ENCODE measurements at places on chromosomes 7 and 10. TPM values are rescaled to one million over a fixed set of nuclear protein-coding genes. Genes with fewer than 3 reads are reported as not detected.

Gene MDH2
- 284 TPM for total RNA-seq

DNA sequence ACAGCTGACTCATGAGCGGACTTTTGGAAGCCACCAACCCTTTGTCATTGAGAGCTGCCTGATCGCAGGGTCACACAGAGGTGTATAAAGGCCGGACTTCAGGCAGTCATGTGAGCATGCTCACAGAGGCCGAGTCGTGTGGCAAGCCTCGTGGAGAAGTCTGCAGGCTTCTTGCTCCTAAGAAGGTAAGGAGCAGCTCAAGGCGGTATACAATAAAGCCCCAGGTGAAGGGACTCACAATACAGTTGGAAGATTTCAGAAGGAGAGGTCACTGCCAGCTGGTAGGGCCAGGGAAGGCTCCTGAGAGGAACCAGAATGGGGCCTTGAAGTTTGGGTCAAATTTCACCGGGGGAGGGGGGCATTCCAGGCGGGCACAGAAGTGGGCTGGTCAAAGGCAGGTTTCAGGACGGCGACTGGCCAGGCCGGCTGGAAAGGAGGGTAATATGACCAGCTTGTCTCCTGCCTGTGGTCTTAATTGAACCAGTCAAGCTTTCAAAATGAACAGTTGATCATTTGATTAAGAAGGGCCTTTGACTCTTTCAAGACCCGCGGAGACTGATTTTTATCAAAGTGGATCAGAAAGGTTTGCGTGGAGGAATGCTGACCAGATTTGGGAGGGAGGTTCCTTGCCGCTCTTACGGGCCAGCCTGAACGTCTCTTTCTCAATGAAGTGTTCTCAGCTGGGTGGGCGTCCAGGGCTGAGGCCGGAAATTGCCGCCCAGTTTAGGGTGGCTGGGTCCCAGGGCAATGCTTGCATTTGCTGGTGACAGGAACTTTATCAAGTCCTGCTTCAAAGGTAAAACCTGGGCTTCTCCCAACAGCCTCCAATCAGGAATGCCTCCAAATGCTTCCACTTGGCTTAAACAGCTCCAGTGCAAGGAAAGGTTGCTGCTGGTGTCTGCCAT lies 178.6 kb downstream of the EMX2 start:
- no peak for DNase-seq

- no peak for DNase-seq
Measured at GRCh38 chr10:83931669-83932068, 207.6 kb upstream of the GHITM start.

DNA sequence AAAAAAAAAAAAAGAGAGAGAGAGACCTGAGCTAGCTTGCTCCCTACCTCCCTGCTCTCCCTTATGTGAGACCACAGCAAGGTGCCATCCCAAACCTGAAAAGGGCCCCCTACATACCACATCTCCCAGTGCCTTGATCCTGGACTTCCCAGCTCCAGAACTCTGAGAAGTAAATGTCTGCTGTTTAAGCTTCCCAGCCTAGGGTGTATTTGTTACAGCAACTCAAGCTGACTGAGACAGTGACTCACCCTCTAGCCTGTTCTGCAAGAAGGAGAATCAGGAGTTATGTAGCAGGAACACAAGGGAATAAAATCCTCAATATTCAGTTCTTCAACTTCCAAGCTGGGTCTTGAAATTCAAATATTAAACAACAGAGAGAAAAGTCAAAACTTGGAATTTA lies 52.1 kb upstream of the TMEM72 start:
- DNase-seq = no peak

DNA sequence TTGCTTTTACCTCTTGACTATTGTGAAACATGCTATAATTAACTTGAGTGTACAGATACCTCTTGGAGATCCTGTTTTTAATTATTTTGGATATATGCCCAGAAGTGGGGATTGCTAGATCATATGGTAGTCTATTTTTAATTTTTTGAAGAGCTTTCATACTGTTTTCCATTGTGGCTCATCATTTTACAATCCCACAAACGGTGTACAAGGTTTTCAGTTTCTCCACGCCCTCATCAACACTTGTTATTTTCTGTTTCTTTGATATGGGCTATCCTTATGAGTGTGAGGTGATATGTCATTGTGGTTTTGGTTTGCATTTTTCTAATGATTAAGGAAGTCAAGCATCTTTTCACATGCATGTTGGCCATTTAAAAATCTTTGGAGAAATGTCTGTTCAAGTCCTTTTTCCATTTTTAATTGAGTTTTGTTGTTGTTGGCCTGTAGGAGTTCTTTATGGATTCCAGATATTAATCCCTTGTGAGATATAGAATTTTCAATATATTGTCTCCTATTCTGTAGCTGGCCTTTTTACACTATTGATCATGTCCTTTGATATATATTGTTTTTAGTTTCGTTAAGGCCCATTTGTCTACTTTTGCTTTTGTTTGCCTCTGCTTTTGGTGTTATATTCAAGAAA lies 7.5 kb downstream of the AGK start:
- no peak for DNase-seq

Data from left colon (tissue), 2 donors.